GM13977 (cell line): ENCODE measurements at places on chromosomes 7 and 10.

GRCh38 chr7:104694710-104695109, 319.3 kb upstream of the KMT2E start:
- DNase-seq: no peak

GRCh38 chr7:22301790-22302189, 55.2 kb downstream of the RAPGEF5 start:
- DNase-seq: no peak

- DNase-seq: peak; percentile 44
Observed at GRCh38 chr7:107874605-107875446, 16.2 kb upstream of the DLD start.

- DNase-seq: no peak
Observed at GRCh38 chr10:43686414-43686813, 37.7 kb upstream of the ZNF32 start.

DNA sequence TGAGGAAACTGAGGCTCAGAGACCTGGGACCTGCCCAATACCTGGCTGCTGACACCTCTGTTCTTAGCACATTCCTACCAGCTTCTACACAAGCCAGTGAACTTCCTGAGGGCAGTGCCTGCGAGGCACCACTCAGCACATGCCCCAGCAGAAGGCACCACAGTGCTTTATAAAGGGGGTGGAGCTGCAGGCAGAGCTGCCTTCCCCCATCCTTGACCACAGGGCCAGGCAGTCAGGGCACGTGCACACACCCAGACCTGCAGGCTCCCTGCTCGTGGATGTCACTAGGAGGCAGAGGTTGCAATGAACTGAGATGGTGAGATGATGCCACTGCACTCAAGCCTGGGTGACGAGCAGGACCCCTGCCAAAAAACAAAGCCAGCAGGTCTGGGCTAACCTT, 39.2 kb upstream of the TUBB8 start:
- no peak for DNase-seq

- DNase-seq: no peak
Observed at GRCh38 chr7:116713918-116714317, 41.9 kb downstream of the MET start.

- no peak for DNase-seq
Observed at GRCh38 chr10:132409667-132410028, 12.6 kb downstream of the PWWP2B start.

DNA sequence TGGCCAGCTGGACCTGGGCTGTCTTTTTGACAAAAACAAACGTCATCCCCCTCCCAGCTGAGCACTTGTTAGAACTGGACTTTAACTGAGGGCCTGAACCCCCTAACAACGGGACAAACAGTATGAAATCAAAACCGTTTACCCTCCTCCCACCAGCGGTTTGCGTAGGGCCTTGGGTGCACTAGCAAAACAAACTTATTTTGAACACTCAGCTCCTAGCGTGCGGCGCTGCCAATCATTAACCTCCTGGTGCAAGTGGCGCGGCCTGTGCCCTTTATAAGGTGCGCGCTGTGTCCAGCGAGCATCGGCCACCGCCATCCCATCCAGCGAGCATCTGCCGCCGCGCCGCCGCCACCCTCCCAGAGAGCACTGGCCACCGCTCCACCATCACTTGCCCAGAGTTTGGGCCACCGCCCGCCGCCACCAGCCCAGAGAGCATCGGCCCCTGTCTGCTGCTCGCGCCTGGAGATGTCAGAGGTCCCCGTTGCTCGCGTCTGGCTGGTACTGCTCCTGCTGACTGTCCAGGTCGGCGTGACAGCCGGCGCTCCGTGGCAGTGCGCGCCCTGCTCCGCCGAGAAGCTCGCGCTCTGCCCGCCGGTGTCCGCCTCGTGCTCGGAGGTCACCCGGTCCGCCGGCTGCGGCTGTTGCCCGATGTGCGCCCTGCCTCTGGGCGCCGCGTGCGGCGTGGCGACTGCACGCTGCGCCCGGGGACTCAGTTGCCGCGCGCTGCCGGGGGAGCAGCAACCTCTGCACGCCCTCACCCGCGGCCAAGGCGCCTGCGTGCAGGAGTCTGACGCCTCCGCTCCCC, at the start of gene IGFBP1:
Gene IGFBP1 (plus strand): TSS at position 304 of the 808 bp plus-strand sequence. CDS start 165 bp downstream, at position 469.
- DNase-seq: no peak

GRCh38 chr10:86757113-86757972, 924 bp downstream of the BMPR1A start:
- DNase-seq: no peak

DNA sequence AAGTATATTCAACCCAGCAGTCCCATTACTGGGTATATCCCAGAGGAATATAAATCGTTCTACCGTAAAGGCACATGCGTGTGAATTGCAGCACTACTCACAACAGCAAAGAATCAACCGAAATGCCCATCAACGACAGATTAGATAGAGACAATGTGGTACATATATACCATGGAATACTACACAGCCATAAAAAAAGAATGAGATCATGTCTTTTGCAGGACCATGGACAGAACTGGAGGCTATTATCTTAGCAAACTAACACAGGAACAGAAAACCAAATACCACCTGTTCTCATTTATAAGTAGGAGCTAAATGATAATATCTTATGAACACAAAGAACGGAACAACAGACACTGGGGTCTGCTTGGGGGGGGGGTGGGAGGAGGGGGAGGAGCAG, 44.3 kb upstream of the KLHL7 start:
- DNase-seq: no peak

DNA sequence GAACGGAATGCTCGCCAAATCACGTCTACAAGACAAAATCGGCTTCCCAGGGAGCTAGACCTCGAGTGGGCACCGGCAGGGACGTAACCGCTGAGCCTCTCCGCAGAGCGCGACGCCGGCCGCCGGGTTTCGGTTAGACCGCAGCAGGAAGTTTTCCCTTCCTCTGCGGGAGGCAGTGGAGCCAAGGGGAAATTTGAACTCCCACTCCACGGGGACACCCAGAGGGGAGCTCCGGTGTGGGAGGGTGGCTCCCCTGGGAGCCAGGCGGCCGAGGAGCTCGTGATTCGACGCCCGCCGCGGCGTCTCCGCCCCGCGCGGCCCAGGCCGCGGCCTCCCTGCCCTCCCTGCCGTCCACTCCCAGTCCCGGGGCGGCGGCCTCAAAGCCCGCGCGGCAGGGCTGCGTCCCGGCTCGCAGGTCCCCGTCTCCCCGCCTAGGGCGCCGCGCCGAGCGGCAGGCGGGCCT, 426 bp downstream of the SYPL1 start:
- DNase-seq: no peak

DNA sequence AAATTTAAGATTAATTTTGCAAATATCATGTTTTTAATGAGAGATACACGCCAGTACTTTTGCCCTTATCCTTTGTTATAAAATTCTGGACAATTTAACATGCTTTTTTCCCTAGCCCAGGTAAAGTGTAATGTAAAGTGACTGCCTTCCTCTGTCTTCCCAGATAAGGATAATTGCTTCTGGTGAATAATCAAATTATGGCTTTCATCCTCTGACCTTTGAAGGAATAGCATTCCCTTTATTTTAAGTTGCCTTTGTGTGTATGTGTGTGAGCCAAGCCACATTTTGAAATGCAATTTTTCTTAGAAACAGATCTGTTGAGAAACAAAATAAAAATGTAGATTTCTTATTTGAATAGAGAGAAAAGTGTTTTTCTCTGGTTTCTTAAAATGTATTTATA, 107.5 kb downstream of the ADAM22 start:
- DNase-seq: no peak

DNA sequence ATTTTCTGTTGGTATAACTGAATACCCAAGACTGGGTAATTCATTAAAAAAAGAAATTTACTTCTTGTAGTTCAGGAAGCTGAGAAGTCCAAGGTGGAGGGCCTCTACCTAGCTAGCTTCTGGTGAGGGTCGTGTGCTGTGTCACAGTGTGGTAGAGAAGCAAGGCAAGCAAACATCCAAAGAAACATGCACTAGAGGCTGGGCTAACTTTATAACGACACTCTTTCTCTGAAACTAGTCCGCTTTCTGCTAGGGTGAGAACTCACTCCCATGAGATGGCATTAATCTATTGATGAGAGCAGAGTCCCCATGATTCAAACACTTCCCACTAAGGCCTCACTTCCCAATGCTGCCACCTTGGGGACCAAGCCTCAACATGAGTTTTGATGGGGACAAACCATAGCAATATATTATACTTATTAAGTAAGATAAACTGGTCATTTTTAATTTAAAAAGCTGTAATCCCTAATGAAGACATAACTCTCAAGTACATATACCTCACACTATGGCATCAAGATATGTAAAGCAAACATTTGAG, 50.8 kb downstream of the PHYHIPL start:
- no peak for DNase-seq

DNA sequence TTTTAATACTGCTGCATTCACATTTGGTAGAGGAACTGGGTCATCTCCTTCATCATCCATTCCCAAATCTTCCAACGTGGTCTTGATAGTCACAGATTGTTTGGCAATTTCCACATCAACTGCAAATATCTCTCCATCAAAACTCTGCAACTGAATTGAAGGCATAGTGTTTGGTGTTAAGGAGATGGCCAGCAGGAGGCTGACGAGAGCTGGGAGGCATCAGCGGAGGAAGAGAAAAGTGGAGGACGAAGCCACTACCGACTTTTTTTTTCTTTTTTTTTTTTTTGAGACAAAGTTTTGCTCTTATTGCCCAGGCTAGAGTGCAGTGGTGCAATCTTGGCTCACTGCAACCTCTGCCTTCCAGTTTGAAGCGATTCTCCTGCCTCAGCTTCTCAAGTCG, 205.0 kb upstream of the KCTD7 start:
- no peak for DNase-seq
